Kidney (tissue), 22 donors: ENCODE measurements at places on chromosomes 13 and 19. TPM values are rescaled to one million over a fixed set of nuclear protein-coding genes. Genes with fewer than 3 reads are reported as not detected.

DNA sequence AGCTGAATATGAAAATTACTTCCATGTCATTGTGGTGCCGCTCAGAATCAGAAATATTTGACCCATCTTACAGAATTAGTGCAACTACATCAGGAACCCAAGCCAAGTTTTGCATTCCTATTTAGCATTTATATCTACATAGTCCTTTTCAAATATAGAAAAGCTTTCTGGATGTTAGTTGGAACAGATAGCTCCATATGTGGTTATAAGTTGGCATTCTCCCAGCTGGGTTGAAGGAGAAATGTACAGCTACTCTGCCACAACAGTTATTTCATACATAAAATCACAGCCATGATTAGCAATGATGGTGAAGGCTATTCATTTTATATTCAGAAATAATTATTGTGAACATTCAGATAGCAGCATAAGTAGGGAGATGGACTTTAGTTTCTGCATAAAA is 28.2 kb downstream of the HPN start:
- H3K27ac ChIP-seq: no peak overlapping the region
- DNase-seq: no peak
- H3K27me3 ChIP-seq: no peaks in the 10 kb centered on the region
- H3K4me3 ChIP-seq: no peak overlapping the region
- no peaks in the 10 kb centered on the region for H3K36me3 ChIP-seq
- peaks cover 3% of the 10 kb centered on the region for H3K4me1 ChIP-seq

GRCh38 chr19:9130965-9131364 is 4.2 kb upstream of the OR7G3 start:
- no peak for DNase-seq
- H3K4me3 ChIP-seq: no peak overlapping the region
- H3K4me1 ChIP-seq: no peaks in the 10 kb centered on the region
- H3K27ac ChIP-seq: no peak overlapping the region
- H3K27me3 ChIP-seq: no peaks in the 10 kb centered on the region

- H3K27ac ChIP-seq: peak overlapping the region; percentile 41
- H3K27me3 ChIP-seq: no peaks in the 10 kb centered on the region
- H3K36me3 ChIP-seq: peaks cover 15% of the 10 kb centered on the region
- no peaks in the 10 kb centered on the region for H3K4me1 ChIP-seq
These were observed 21.5 kb upstream of the GARRE1 start for GRCh38 chr19:34232566-34233481.

OR7D2 gene
- total RNA-seq: not detected

ERICH4 gene
- not detected for total RNA-seq

TIMM44 gene
- 57.8 TPM for total RNA-seq

FPR2 gene
- 2.3 TPM for total RNA-seq

ABCA7 gene
- 20.4 TPM for total RNA-seq

DIRAS1 gene
- total RNA-seq: 2.3 TPM

DNA sequence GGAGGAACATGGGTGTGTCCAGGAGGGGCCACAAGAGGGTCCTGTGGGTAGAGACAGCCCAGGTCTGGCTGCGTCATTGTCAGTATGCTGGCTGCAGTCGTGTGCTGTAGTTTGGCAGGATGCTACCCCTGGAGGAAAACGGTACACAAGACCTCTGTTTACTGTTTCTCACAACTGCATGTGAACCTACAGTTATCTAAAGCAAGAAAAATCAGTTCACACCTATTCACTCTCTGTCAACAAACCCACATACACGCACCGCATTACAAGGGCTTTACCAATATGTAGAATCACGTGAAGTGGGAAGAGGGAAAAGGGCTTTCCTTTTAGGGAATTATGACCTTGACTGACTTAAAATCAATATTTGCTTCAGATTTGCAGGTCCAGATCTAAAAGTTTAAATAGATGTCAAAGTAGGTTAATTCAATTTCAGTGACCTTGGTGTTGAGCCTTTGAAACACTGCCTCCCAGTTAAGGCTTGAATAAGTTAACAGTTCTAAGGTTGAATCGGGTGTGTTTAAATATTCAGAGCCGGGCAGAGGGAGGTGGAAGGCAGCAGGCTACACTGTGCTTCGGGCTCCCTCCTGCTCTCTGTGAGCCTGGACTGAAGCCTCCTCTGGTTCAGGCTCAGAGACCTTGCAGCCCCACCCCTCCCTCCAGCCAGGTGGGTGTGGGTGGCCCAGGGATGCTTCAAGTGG is 17.2 kb upstream of the MCF2L start:
- peak overlapping the region; percentile 27 for H3K27ac ChIP-seq
- no peak for DNase-seq
- H3K4me3 ChIP-seq: no peak overlapping the region
- H3K36me3 ChIP-seq: no peaks in the 10 kb centered on the region
- no peaks in the 10 kb centered on the region for H3K27me3 ChIP-seq
- H3K4me1 ChIP-seq: no peaks in the 10 kb centered on the region

TMEM143 gene
- 9.2 TPM for total RNA-seq

DNA sequence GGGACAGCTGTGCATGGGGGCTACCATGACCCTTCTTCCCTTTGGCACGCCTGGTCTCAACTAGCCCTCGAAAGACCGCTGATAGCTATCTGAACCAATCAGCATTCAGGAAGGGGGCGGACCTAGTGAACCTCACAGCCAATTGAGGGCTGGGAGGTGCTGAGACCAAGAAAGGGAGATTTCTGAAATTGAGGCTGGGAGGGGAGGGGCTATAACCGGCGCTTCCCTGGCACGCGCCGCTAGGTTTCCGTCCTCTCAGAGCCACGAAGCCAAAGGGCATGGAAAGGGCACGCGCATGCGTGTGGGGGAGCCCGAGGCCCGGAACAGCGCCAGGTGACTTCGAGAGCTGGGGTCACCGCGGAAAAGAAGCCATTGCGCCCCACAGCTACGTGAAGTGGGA is 4.2 kb upstream of the PAFAH1B3 start:
- no peaks in the 10 kb centered on the region for H3K27me3 ChIP-seq
- no peak for DNase-seq
- no peak overlapping the region for H3K27ac ChIP-seq
- H3K4me3 ChIP-seq: no peak overlapping the region
- H3K4me1 ChIP-seq: no peaks in the 10 kb centered on the region

DNA sequence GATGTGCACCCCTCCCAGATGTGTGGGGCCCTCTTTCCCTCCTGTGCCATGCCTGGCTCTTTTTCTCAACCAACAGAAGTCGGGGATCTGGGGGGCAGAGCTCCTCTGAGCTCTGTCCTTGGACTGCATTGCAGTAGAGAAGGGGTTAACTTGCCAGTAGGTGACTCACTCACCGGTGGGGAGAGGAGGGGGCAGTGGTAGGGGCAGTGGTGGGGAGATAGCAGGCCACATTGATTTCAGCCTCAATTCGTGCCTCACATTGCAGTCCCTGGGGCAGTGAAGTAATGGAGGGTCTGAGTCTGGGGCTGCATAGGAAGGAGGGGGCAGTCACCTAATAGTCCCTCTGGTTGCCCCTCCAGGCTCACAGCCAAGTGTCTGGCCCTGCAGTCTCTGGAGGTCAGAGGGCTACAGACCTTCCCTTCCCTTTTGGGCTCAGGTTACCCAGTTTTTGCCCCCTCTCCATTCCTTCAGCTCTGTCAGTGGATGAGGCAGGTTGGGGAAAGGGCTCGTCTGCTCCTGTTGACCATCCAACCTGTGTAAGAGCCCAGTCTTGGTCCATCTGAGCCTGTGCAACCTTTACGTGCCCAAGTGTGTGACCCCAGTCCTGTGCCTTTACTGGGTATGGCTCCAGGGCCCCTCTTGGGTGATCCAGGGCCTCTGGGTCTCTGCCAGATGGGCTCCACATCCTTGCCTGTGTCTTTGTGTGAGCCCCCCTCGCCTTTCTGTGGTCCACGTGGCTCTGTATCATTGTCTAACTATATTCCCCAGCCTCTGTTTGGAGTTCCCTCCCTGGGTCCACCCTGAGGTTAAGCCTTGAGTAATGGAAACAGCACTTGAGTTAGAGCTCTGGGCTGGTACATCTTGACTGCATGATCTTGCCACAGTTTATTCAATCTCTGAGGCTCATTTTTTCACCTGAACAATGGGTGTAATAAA is 13.0 kb downstream of the CIC start:
- H3K4me3 ChIP-seq: peak overlapping the region; percentile 44
- H3K27me3 ChIP-seq: no peaks in the 10 kb centered on the region
- no peaks in the 10 kb centered on the region for H3K36me3 ChIP-seq
- peak overlapping the region; percentile 95 for H3K27ac ChIP-seq

GRCh38 chr13:27839809-27840467 is 47.7 kb downstream of the GSX1 start:
- no peak overlapping the region for H3K27ac ChIP-seq
- H3K36me3 ChIP-seq: no peaks in the 10 kb centered on the region
- H3K4me3 ChIP-seq: no peak overlapping the region
- H3K4me1 ChIP-seq: no peaks in the 10 kb centered on the region
- no peak for DNase-seq

GRCh38 chr19:10192922-10193321 is 1.8 kb downstream of the DNMT1 start:
- no peak overlapping the region for H3K27ac ChIP-seq
- H3K4me3 ChIP-seq: no peak overlapping the region
- no peaks in the 10 kb centered on the region for H3K27me3 ChIP-seq
- no peaks in the 10 kb centered on the region for H3K4me1 ChIP-seq
- H3K36me3 ChIP-seq: peaks cover 2% of the 10 kb centered on the region
